ELR (cell line): ENCODE measurements at places on chromosomes 16 and 17.

DNA sequence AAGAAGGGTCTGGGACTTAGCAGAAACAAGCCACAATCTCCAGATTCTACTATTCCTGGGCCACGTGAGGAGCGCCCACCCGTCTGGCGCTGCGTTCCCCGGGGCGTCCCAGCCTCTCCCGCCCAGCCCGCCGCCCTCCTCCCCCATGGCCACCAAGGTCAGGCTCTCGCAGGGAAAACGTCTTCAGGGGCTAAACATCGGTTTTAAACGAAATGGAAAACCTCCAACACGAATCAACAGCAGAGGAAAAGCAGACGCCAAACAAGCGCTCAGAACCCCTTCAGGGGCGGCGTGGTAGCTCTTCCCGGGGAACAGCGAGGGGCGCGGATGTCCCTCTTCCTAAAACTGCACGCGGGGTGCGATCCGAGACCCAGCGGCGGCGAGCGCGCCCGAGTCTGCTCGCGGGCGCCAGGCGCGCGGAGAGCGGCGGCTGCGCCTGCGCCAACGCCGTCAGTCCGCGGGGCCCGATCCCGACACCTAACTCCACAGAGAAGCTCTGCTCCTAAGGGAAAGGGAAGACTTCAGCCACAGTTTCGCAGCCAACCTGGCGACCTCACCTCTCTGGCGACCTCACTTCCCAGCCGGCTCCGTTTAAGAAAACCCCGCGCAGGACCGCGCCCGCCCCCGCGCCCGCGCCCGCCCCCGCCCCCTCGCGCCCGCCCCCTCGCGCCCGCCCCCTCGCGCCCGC is 505 bp upstream of the COG1 start:
- peak; percentile 76 for DNase-seq

DNA sequence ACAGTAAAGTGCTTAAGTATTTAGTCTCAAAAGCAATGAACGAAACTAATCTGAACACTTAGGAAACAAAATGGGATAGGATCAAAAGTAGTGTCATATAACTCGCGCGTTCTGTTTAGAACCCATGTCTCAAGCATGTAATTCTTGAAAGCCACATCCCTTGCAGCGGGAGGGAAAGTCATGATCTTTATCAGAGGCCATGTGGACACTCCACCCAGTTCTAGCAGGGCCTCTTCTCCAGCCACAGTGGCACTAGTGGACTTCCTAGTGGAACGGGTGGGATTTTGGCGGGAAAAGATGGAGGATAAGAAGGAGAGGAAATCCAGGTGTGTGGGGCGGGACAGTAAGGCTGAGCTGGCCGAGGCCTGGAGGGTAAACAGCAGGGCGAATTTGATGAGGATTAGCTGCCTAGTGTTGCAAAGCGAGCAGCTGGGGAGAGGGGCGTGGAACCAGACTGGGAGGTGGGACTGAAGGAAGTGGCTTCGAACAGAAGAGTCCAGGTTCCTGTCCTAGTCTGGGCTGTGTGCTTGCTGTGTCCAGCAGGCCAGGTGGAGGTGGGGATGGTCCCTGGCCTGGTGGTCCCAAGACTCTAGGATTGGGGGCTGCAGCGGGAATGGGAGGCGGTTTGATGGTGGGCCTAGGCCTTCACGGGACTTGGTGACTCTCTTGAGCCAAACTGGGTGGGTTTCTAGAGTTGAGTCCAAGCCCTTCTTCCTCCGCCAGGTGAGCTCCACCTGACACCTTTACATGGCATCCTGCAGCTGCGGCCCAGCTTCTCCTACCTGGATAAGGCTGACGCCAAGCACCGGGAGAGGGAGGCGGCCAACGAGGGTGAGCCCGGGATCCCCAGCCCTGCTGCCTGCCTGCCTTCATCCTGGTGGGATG is 15.9 kb downstream of the POLR3E start:
- no peak for DNase-seq

- peak; percentile 90 for DNase-seq
Measured at GRCh38 chr16:56382901-56383355, 42.4 kb downstream of the AMFR start.

- no peak for DNase-seq
Measured at GRCh38 chr17:60534010-60534555, 8.0 kb upstream of the APPBP2 start.

- DNase-seq, result no peak
Measured at GRCh38 chr17:40993839-40994238, at the start of gene KRTAP3-3. TSS of gene KRTAP3-3 (minus strand) at chr17:40994164. CDS start at chr17:40994097, 67 bp downstream.

DNA sequence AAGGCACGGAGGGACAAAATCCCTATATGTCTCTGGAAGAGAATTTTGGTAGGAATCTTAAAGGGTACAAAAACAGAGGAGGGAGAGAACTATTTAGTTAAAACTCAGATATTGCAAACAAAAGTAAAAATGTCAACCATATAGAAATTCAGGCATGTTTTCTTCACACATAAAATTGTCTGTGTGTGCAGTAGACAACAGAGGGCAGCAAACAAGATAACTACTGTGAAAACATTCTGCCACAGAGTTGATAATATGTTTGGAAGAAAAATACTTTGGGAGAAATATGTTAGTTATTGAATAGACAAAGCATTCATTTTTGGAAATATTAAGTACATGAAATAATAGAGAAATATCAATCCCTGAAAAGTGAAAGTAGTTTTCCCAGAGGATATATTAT is 56.2 kb downstream of the SNX11 start:
- peak; percentile 17 for DNase-seq

DNA sequence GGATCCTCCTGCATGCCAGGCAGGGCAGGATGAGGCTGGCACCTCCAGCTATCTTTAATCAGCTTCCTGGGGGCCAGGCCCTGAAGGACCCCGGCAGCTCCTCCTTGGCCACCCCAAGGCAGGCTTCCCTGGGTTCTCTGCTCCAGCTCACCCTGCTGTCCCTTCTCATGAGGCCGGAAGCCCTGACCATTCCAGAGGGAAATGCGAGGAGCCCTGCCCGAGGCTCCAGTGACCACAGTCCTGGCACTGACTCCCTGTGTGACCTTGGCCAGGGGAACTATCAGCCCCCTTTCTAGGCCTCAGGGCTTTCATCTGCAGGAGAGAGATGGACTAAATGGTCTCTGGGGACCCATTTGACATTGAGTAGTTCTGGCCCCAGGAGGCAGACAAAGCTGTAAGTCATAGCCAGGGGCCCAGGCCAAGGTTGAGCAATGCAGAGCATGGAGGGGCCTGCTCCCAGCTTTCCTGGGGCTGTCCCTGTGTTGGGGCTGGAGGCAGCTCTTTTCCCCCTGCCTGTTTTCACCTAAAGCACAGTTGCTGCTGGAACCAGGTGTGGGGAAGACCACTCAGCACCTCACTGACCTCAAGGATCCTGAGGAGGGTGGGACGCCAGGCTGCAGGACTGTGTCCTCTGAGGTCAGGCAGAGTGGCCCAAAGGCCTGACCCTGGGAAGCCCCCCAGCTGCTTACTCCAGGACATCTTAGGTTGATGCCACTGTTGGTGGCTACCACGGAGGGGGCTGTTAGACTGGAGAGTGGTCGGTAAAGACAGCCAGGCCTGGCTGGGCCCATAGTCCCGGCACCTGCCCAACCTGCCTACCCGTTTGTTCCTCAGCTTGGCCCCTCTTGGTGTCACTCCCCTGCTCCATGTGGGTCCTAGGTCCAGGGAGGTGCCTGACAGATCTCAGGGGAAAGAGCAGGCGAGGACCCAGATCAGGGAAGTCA is 8.1 kb downstream of the KCNH6 start:
- no peak for DNase-seq

GRCh38 chr16:56234737-56235136 is 43.4 kb downstream of the GNAO1 start:
- no peak for DNase-seq

DNA sequence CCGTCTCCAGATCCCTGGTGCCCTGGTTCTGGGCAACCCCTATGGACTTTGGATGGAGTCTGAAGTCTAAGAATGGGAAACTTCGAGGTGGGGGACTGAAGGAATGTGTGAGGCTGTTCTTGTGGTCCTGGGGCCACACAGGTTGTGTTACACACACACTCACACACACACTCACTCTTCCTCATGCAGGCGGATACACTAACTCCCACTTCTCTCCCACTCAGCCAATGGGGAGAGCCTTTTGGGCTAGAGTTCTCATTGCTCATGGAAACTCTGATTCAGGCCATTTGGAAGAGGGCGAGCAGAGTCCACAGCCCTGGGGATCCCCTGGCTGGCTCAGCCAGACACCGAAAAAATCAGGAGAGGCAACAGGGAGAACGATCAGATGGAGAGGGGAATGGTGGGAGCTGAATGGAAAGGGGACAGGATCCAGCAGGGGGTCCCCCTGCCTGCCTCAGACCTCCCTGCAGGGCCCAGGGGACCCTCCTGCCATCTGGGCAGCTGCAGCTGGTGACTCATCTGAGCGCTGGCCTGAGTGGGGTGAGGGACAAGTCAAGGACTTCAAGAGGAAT is 9.1 kb downstream of the IGFBP4 start:
- DNase-seq, result peak; percentile 67
